ENCODE measurements at places on chromosomes 11 and 22.

GRCh38 chr11:27977031-27977430 lies 130.9 kb downstream of the KIF18A start:
- no peak for DNase-seq

- no peak for DNase-seq
These were observed 4.6 kb downstream of the MALAT1 start for GRCh38 chr11:65503368-65503948.

- DNase-seq: no peak
These were observed 515.1 kb downstream of the INSC start for GRCh38 chr11:15629690-15630321.

- DNase-seq: no peak
These were observed 292.7 kb downstream of the OPCML start for GRCh38 chr11:133239575-133239974.

DNA sequence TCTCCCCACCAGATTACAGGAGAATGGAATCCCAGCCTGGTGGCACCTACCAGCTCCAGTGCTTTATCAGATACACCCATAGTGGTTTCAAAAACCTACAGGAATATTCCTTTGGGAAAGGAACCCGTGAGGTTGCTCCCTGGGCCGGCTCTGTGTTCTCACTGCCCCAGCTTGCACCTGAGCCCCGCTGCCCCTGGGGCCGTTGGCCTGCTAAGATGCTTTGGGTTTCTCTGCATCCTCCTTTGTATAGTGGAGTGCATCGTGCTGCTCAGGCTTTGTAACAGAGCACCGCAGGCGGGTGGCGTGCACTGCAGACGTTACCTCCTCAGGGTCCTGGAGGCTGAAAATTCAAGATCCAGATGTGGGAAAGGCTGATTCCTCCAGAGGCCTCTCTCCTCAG lies 414.1 kb downstream of the BRD1 start:
- no peak for DNase-seq

DNA sequence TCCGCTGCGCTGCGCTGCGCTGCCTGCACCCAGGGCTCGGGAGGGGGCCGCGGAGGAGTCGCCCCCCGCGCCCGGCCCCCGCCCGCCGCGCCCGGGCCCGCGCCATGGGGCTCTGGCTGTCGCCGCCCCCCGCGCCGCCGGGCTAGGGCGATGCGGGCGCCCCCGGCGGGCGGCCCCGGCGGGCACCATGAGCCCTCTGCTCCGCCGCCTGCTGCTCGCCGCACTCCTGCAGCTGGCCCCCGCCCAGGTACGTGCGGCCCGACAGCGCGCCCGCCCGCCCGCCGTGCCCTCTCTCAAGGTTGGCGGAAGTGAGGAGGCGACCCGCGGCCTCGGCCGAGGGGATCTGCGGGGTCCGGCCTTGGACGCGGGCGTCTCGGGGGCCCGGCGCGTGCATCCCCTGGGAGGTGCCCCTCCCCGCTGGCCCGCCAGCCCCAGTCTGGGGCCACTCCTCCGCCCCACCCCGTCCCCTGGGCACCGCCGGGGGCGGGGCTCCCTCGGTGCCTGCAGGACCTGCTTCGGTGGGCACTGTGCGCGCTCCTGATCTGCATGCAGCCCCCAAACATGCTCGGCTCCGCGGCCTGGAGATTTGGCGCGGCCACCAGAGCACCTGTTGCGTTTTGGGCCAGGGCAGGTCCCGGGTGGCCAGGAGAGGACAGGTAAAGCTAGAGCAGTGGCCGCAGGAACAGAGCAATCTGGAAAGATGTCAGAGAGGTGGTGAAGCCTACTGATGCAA lies 429 bp downstream of the VEGFB start:
- DNase-seq: peak; percentile 45

DNA sequence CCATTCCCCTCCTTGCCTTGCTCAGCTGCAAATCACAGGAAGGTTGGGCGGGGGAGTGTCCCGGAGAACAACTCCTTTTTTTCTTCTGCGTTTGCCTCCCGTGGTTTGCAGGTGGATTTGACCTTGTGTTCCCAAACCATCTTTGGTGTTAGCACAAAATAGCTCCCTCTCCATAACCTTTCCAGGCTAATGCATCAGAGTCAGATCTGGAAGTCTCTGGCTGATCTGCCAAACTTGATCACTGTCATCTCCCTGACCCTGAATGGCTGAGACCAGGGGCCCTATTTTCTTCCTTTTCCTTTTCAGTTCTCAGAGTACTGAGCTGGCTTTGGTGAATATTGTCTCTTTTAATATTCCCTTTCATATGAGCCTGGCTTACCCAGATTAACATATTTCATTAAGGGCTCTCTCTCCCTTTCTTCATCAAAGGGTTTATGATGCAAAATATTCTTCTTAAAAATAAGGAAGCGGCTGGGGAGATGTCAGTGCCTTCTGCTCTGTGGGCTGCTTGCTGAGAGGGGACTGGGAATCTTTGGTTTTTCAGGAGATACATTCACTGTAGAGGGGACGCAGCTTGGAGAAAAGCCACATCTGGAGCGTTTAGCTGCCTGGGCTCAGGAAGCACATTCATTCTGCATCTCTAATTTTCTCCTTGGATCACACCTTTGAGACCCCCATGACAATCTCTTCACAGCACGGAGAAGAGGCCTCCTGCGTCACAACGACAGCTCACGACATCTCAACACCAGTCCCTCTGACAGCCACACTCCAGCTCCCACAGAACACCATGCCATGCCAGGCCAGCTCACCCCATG lies 148.3 kb downstream of the CEP164 start:
- no peak for DNase-seq

DNA sequence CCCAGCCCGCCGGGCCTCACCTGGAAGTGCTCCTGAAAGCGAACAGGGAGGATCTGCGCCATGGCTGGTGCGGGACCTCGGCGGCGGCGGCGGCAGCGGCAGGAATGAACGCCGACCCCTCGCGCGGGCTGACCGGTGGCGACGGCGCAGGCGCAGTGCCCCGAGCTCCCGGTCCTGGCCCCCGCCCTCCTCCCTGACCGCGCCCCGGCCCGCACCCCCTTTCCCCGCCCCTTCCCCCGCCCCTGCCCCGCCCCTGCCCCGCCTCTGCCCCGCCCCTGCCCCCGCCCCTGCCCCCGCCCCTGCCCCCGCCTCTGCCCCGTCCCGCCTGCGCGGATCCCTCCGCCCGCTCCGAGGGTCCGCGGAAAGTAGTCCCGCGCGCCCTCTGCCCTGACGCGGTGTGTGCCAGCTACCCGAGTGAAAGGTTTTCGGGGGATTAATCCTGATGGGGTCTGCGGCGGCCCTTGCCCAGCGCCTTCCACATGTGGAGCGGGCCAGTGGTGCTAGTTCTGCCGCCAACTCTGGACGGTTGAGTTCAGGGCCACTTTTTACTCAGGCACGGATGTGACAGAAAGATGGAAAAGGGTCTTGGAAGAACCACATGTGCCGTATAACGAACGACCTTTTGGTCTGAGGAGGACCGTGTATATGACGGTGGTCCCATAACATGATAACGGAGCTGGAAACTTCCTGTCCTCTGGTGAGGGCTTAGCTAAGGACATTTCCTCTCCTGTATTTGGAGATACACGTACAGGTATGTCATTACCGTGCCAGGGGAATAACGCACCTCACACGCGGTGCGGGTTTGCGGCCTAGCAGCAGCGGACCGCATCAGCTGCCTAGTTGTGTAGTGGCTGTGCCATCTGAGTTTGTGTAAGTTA lies at the start of gene CLTCL1:
TSS of gene CLTCL1 (minus strand) at position 140 of the 878 bp plus-strand sequence. CDS start at position 62, 78 bp downstream.
- DNase-seq: peak; percentile 65

- no peak for DNase-seq
These were observed 43.9 kb downstream of the KDM2A start for GRCh38 chr11:67163006-67163405.

- no peak for DNase-seq
These were observed 19.0 kb downstream of the RNH1 start for GRCh38 chr11:488062-488461.

DNA sequence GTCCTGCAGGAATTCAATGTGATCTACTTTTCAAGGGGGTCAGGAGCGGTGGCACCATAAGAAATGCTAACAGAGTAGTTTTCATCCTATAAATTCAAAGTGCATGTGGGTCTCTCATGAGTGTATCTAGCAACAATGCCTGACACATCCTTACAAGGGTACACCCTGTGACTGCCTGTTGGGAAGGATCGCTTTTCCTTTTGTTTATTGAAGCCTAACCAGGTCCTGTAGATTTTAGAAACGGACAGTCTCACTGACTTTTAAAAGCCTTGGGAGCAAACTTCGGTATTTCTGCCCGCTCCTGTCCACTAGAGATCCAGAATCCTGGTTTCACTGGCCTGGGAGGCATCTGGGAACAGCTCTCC lies 102.4 kb downstream of the MICAL2 start:
- DNase-seq: no peak

- DNase-seq: no peak
These were observed 577.4 kb upstream of the LUZP2 start for GRCh38 chr11:23919455-23919854.

GRCh38 chr22:27844656-27845591 lies 43.4 kb upstream of the MN1 start:
- DNase-seq: no peak

DNA sequence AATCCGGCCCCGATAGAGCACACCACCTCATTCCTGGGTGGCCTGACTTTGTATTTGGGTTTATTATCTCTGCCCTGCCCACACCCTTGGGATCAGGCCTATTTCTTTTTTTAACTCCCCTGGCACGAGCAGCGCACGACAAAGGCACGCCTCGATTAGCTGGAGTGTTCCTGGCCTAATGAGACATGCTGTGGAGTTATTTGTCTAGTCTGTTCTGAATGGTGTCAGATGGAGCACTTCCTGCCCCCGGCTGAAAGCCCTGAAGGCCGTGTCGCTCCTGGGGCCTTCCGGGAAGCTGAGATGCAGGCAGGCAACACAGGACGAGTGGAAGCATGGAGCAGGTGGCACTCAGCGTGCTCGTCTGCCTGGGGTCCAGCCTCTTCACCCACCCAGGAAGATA lies 47.1 kb downstream of the LARGE1 start:
- DNase-seq: no peak

- no peak for DNase-seq
These were observed 108.5 kb downstream of the PHF21B start for GRCh38 chr22:44901301-44901700.

DNA sequence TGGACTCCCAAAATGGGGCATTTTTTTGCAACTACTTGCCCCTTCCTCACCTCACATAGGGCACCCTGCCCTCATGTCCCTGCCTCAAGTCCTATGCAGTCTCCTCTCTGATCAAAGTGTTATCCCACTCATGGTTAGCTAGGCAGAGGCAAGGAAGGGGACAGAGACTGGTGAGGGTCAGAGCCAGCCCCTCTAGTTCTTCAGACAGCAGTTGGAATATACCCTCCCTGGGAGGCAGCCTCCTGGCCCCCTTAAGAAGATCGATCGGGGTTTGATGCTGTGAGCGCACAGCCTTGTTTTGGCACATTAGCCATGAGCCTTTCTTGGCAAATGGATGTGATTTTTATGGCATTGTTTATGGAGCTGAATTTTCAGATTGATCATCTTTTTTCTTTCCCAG lies 436.9 kb downstream of the BUD13 start:
- no peak for DNase-seq

- no peak for DNase-seq
These were observed 407.3 kb downstream of the NXPE2 start for GRCh38 chr11:115085461-115086210.

- no peak for DNase-seq
These were observed 136.3 kb upstream of the TEAD1 start for GRCh38 chr11:12537778-12538401.

DNA sequence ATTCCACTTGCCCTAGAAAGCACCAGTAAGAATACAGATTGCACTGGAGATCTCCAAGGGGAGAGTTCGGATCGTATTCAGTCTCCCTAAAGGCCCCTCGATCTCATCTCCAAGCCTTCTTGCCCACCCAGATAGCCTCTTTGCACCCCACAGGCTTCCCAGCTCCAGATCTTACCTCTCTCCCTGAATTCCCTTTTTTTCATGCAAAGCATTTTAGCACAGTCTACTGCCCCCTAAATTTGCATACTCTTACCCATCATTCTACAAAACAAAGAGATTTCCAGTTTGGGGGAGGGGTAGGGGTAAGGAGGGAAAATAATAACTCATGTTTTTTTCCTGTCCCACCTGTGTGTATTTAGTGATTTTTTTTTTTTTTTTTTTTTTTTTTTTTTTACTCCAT lies 105.2 kb downstream of the NAV2 start:
- no peak for DNase-seq

GRCh38 chr22:26615830-26616435 lies 1.9 kb downstream of the CRYBB1 start:
- DNase-seq: no peak

DNA sequence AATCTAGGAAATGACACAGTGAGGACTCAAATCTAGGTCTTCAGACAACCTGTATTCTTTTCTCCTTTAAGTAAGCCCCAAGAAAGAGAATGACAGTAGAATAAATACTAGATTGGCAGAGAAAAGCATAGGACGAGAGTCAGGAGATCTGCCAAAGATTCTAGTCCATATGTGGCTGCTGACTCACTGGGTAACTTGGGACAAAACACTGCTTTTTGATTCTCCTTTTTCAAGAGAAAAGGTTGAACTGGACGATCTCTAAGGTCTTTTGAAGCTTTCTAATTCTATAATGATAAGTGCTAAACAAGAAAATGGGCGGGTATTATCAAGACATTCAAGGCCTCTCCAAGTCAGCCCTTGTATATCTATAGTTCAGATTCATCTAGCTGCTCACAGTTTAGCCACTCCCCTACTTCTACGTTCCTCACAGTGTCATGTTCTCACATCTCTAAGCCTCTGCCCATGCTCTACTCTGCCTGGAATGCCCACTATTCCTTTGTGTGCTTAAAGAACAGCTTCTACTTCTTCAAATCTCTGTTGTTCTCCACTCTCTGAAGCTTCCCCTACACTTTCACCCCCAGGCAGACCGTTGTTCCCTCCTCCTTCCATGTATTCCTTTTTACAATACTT lies 53.0 kb downstream of the RELT start:
- no peak for DNase-seq

DNA sequence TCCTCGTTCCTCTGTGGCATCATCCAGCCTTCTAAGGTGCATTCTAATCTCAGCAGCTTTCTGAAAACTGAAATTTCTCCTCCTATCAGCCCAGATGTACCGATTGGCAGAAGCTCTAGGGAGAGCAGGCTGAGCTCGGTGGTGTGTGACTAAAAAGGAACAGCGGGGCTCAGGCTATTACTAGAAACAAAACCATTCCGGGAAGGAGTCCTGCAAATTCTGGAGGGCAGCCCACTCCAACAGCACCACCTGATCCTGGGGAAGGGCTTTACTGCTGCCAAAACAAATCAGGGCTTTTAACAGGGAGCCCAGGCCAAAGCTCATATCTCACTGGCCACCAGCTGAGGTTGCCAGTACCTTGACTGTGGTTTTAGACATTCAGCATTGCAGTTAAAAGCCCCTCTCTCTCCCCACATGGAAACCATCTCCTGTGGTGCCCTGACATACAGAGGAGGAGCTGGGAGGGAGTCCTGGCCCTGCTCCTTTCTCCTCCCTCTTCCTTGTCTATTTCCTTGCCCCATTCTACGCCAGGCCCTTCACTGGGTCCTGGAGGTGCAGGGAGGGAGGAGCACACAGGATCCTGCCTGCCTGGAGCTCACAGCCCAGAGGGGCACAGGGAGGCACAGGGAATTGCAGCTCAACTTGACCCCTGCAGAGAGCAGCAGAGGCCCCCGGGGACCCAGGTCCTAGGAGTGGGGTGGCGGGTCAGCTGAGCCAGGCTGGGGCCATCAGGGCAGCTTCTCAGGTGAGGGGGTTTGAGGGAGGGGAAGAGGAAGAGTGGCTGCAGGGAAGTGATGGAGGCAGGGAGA lies 889 bp downstream of the PLAAT4 start:
- peak; percentile 38 for DNase-seq

Data from CD4-positive, alpha-beta T cell treated with Interferon gamma for 1 hour (primary cell).